ENCODE measurements at places on chromosomes 4 and X.

GRCh38 chr4:108263057-108263456, 94.3 kb upstream of the LEF1 start:
- no peak for DNase-seq

- DNase-seq = no peak
Observed at GRCh38 chrX:9134366-9134765, 100.4 kb upstream of the FAM9B start.

DNA sequence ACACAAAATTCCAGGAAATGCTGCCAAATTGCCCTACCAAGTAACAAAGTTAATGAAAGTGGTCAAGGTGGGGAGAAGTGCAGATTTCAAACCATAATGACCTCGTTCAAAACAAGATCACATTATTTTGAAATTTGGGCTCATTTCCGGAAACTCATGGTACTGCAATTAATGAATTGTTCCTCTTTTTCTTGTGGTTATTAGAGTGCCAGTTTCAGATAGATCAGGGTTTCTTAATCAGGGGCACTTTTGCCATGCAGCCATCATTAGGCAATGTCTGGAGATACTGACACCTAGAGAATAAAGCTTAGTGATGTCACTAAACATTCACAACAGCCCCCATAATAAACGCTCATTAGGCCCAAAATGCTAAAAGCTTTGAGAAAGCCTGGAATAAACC, 381.5 kb upstream of the GALNT7 start:
- DNase-seq = no peak

- DNase-seq = no peak
Observed at GRCh38 chrX:49258749-49259124, 5.8 kb downstream of the FOXP3 start.

GRCh38 chrX:80812176-80812575, 2.5 kb upstream of the BRWD3 start:
- peak; percentile 0 for DNase-seq

All from C1 segment of cervical spinal cord (tissue), 14 donors.